NCI-H1417 treated with DMSO at 0.1 percent for 48 hours (cell line): ENCODE measurements at places on chromosomes 5 and 9.

DNA sequence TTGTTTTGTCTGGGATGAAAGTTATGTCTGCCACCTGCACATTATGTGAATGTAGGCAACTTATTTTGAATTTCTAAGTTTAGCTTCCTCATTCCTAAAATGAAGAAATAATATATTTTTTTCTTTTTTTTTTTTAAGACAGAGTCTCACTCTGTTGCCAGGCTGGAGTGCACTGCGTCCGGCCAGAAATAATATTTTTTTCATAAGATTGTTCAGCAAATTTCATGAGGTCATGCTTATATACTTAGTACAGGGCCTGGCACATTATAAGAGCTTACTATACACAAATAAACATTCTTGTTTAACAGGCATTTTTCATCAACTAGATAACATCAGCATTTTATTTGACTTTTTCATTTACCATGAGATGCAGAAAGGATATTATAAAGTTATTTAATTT lies 368.5 kb downstream of the GABRG2 start:
- no peak for DNase-seq

DNA sequence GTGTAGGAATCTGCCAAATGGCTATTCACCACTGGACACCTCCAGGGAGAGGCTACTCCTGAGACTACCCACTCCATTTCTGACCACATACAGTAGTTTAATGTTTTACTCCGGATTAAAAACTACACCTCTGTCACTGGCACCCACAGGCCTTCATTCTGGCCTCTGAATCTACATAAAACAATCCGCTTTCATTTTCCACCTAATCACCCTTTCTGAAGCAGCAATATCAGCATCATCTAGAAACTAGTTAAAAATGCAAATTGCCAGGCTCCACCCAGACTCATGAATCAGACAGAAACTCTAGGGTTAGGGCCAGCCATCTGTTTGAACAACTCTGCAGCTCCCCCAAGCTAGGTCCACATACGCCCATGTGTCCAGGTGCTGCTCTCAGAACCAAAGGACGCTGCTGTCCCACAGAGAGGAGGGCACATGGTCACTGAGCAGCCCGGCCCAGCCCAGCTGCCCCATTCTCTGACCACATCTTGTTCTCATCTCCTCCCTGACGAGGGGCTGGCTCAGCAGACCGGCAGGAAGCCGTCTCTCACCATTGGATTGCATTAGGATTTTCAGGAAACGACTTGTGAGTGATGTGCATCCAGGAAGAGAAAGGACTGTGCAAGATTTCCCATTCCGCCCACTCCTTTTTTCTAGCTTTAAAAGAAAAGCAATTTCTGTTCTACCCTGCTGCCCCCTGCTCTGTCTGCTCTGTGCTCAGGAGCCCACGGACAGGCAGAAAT lies 34.7 kb downstream of the ADAM19 start:
- DNase-seq: no peak

DNA sequence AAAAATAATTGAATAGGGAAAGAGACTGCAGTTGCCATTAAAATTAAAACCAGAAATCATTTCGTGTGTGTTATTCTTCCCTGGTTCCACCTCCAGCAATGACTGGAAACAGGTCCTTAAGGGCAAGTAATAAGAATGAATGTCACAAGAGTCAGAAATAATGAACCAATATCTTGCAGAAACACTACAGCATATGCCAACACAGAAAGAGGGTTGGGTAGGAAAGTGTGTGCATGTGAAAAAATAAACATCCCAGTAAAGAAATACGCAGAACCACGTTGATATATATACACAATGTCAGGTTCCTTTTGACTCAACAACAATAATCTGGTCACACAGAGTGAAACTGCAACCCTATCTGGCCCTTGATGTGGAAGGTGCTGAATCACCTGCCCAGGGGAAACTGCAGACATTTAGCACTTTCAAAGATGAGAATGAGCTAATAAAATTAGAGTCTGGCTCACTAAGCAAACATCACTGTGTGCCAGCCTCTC lies 15.0 kb downstream of the HMHB1 start:
- peak; percentile 32 for DNase-seq

DNA sequence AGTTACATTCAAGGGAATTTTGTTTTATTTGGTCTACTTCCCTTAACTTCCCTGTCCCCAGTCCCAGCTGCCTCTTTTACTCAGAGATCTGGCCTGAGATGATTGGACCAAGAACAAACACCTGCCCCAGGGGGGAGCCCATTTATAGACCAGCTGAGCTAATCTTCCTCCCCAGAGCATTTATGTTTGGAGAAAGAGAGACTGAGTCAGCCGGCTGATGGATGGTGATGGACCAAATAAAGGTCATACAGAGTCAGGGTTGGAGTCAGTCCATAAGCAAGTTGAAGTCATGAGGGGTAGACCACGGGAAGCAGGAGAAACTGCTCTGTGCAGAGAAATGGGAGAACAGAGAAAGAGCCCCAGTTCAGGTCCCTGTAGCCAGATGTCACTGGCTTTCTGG lies 77.7 kb downstream of the TMEM174 start:
- no peak for DNase-seq

DNA sequence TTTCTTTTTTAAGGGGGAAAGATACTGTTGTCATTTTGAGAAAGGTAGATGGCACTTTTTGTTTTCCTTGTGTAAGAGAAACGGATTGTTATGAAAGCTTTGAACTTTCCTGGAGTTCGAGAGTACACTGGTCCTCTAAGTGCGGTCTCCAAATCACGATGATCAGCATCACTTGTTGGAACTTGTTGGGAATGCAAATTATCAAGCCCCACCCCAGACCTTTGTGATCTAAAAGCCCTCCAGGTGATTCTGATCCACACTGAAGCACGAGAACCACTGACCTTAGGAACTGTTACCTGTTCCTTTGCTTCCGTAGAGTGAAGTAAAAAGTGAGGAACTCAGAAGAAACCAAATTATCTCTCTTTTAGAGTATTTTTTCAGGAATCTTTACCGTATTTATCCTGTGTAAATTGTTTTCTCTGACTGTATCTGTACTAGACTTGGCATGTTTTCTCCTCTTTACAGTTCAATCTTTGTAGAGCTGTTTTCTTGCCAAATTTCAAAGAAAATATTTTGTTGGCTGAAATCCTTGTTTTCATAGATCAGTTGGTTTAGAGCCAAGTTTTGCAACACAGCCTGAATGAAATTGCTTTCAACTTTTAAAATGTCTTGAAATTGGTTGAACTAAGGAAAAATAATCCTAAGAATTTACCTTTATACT lies 4.0 kb downstream of the MAT2B start:
- DNase-seq: no peak

- DNase-seq: no peak
These were observed 74.3 kb downstream of the MAT2B start for GRCh38 chr5:163579729-163580128.

GRCh38 chr5:51091816-51092215 lies 291.4 kb upstream of the ISL1 start:
- no peak for DNase-seq

DNA sequence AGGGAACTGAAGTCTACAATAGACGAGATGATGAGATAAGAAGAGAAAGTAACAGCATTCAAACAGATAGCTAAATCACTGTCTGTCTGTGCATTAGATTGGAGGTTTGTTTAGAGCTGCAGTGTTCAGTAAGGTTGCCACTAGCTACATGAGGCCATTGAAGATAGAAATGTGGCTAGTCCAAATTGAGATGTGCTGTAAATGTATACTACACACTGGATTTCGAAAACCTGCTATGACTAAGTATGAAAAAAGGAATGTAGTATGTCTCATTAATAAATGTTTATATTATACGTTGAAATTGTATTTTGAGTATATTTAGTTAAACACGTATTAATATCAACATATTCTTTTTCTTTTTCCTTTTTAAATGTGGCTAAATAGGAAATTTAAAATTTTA lies 142.1 kb downstream of the XRCC4 start:
- DNase-seq: no peak
